ENCODE measurements at places on chromosomes 2 and 18.

DNA sequence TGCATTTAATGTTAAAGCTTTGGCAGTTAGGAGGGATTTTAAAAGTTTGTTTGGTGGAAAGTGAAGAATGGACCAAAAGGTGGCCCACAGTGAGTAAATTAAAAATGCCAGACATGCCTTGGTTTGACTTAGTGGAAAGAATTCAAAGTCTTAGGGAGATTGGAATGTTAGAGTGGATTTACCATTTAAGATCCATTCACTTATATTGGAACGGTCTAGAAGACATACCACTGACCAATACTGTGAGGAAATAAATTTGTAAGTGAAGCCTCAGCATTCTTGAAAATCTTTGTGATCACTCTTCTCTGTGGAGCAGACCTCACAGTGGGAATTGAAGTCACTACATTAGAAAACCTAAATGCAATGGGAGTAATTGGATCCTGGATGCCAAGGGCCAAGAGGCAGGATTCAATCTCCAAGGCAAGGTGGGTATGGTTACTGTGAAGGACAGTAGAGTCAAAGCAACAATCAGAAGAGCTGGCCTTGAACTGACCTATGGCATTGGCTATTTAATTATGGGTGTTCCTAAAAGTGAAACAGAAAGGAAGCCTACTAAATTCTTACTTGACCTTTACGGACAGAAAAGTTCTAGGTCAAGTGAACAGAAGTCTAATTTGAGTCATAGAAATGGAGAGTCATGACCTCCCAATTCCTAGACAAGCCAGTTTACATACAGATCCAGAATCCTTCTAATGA lies 40.2 kb upstream of the VRK2 start:
- DNase-seq: no peak

DNA sequence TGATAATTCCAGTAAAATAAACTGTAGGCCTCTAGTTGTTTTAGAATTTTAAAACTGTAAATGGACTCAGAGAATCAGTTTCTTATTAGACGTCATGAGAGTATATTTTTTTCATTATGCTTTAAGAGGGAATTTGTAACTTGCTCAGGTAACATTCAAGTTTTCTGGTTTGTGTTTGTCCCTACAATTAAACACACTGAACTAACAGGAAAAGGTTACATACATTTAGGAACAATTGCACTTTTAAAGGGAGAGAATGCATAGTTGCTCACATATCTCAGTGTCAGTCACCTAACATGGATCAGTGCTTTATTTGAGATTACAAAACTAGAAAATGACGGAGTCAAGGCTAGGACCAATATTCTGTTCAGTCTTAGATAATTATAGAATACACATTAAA lies 3.1 kb downstream of the COL3A1 start:
- no peak for DNase-seq

DNA sequence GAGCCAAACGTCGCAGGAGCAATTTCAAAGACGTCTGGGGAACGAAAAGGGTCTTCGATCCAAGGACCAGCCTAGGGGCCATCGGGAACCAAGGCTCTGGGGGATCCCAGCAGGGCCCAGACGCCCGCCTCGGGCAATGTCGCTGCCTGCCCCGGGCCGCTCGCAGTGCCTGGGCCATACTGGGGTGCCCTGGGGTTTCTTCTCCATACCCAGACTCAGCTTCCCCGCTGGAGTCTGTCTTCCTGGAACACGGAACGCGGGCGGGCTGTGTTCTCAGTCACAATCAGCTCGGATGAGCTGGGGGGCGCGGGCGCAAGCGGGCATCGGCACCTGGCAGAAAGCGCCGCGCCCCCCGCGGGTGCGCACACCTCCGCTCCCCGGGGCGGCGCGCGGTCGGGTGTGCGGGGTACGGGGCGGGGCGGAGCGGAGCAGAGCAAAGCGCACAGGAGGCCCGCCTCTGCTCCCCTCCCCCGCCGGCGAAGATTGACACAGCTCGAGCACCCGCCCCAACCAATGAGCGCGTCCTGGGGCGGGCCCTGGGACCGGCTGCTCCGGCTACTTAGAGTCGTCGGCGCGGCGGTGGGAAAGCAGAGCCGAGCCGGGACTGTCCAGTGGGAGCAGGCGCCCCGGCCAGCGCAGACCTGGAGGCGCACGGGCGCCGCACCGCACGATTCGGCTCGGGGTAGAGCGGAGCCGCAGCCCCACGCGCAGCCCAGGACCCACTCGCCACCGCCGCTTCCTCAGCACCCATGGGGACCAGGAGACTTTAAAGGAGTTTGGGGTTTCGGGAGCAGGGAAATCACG lies at the start of gene LRATD1:
LRATD1 (plus strand) TSS at position 585 of the 804 bp plus-strand sequence. CDS start 1,263 bp downstream, outside the sequence.
- no peak for DNase-seq

DNA sequence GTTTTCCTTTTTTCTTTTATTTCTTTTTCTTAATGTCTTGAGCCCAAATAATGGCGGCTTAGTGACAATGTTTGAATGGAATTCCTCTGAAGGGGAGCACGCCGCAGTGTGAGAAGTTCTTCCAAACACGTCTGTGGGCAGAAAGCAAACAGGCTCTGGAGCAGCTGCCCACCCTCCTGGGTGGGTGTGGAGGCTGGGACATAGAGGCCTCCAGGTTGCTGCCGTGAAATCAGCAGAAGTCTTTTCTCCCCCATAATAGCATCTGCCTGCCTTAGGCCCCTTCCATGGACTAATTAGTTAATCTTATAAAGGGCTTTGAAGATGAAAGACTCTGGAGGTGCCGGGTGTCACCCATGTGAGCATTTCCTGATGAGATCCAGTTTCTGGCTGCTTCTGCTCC lies 213.9 kb downstream of the SH3RF3 start:
- DNase-seq: no peak

DNA sequence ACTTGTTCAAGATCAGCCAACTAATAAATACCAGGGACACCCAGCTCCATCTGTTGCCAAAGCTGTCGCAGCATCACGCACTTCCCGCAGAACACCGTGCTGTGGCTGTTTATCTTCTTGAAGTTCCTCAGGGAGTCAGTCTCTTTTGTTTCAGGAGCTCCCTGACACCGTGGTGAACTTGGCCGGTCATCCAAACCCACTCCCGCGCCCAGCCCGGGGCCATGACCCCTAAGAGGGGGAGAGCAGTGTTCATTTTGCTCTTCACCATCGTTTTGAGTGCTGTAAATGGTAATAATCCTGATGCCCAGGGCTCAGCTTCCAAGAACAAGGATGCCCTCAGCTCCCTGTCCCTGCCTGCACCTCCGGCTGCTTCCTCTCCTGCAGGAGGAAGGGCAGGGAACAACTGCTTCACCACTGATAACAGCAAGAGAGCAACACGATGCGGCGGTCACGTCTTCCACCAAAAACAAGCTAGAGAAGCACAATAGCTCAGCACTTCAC lies 131.4 kb downstream of the SEPTIN10 start:
- DNase-seq: no peak

DNA sequence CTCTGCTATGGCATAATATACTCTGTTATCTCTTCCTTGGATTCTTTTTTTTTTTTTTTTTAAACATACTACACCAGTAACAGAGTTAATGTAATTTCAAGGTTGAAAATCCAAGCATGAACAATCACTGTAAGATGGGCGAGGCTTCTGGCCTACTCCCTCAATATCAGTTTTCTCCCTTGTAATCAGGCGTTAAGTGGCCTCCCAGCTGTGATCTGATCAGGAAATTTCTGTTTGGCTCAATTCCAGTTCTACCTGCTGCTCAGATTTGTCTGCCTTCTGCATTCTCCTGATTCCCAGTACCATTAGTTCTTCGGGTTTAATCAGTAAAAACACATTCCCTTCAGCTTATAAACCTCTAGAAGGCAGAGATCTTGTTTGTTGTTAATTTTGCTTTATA lies 18.6 kb downstream of the PRKD3 start:
- no peak for DNase-seq

GRCh38 chr2:146665800-146666199 lies 1179.0 kb upstream of the ACVR2A start:
- DNase-seq: no peak

- no peak for DNase-seq
Measured at GRCh38 chr2:64392529-64392928, 61.4 kb upstream of the LGALSL start.

DNA sequence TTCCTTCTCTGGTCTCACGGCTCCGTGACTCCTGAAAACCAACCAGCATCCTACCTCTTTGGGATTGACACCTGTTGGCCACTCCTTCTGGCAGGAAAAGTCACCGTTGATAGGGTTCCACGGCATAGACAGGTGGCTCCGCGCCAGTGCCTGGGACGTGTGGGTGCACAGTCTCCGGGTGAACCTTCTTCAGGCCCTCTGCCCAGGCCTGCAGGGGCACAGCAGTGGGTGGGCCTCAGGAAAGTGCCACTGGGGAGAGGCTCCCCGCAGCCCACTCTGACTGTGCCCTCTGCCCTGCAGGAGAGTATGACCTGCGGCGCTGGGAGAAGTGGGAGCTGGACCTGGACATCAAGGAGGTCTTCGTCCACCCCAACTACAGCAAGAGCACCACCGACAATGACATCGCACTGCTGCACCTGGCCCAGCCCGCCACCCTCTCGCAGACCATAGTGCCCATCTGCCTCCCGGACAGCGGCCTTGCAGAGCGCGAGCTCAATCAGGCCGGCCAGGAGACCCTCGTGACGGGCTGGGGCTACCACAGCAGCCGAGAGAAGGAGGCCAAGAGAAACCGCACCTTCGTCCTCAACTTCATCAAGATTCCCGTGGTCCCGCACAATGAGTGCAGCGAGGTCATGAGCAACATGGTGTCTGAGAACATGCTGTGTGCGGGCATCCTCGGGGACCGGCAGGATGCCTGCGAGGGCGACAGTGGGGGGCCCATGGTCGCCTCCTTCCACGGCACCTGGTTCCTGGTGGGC lies 10.0 kb downstream of the PROC start:
- DNase-seq: no peak

- DNase-seq: no peak
Measured at GRCh38 chr2:152549423-152549822, 167.8 kb downstream of the PRPF40A start.

DNA sequence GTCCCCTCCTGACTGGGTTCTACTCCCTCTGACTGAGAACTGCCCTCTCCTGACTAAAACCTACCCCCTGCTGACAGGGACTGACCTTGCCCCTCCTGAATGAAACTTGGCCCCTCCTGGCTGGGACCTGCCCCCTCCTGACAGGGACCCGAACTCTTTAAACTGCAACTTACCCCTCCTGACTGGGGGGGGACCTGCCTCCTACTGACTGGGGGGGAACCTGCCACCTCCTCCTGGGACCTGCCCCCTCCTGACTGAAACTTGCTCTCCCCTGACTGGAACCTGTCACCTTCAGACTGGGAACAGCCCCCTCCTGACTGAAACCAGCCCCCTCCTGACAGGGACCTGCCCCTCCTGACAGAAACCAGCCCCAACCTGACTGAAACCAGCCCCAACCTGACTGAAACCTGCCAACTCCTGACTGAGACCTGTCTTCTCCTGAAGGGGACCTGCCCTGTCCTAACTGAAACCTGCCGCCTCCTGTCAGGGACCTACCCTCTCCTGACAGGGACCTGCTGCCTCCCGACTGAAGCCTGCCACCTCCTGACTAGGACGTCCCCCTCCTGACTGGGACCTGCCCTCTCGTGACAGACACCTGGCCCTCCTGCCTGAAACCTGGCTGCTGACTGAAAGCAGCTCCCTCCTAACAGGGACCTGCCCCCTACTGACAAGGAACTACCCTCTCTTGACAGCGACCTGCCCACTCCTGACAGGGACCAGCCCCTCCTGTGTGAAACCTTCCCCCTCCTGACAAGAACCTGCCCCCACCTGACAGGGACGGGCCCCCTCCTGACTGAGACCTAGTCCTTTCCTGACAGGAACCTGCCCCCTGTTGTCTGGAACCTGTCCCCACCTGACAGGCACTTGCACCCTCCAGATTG lies 87.1 kb downstream of the PXDN start:
- DNase-seq: no peak

- DNase-seq: no peak
Measured at GRCh38 chr2:169190197-169190775, 120.9 kb downstream of the DHRS9 start.

DNA sequence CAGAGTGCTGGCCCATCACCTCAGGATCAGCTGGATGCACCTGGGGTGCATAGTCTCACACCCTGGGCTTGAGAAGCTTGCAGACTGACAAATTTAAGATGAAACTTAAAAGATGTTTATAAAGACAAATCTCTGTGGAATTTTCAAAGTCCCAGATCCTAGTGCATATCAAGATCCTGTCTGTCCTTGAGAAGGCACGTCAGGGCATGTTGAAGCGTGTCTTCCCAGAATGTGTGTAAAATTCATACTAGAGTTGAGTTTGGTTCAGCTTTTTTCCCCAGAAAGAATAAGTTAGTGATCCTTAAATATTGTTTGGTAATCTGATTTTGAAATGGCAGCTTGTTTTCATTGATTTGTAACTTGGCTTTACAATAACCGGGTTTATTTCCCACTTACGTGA lies 27.5 kb downstream of the INSIG2 start:
- no peak for DNase-seq

DNA sequence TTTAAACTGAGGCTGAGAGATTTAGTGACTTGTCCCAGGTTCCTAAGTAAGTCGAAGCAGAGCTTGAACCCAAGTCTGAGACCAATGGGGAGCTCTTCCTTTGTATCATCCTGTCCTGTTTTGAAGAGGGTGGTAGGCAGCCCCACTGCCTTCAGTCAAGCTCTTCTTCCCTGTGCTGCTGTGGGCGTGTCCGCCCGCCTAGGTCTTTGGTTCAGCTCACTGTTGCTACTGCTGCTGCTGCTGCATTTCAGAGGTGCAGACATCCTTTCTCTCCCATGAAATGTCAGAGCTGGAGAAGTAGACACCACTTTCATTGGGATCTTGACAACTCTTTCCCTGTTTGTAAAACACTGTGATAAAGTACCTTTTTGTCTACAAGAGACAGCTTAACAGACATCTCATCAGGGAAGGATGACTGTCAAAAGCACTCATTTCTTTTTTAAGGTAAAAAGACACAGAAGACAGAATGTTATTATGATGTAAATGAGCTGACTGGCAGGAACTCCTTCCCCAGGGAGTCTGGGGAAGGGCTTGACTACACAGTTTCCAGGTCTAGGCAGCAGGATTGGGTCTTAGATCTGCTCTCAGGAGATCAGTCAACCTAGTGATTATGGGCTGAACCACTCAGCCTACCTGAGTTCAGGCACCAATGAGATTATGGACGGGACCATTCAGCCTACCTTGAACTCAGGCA lies 91.7 kb upstream of the TRIB2 start:
- no peak for DNase-seq

- no peak for DNase-seq
Measured at GRCh38 chr2:10923008-10923375, 11.3 kb downstream of the KCNF1 start.

GRCh38 chr2:27263287-27264252 lies 723 bp upstream of the SLC30A3 start:
- DNase-seq: no peak

GRCh38 chr2:28432362-28432761 lies 39.7 kb downstream of the FOSL2 start:
- DNase-seq: no peak

GRCh38 chr2:41785251-41786022 lies 262.4 kb upstream of the PKDCC start:
- DNase-seq: no peak

GRCh38 chr2:231563378-231563961 lies 29.2 kb upstream of the TEX44 start:
- DNase-seq: peak; percentile 47
